Mesendoderm (in vitro differentiated cells): ENCODE measurements at places on chromosomes 5 and 9.

GRCh38 chr9:134682026-134682425 is 40.4 kb downstream of the COL5A1 start:
- no peak for DNase-seq

GRCh38 chr5:180126716-180127681 is 55.4 kb upstream of the RNF130 start:
- DNase-seq: no peak

DNA sequence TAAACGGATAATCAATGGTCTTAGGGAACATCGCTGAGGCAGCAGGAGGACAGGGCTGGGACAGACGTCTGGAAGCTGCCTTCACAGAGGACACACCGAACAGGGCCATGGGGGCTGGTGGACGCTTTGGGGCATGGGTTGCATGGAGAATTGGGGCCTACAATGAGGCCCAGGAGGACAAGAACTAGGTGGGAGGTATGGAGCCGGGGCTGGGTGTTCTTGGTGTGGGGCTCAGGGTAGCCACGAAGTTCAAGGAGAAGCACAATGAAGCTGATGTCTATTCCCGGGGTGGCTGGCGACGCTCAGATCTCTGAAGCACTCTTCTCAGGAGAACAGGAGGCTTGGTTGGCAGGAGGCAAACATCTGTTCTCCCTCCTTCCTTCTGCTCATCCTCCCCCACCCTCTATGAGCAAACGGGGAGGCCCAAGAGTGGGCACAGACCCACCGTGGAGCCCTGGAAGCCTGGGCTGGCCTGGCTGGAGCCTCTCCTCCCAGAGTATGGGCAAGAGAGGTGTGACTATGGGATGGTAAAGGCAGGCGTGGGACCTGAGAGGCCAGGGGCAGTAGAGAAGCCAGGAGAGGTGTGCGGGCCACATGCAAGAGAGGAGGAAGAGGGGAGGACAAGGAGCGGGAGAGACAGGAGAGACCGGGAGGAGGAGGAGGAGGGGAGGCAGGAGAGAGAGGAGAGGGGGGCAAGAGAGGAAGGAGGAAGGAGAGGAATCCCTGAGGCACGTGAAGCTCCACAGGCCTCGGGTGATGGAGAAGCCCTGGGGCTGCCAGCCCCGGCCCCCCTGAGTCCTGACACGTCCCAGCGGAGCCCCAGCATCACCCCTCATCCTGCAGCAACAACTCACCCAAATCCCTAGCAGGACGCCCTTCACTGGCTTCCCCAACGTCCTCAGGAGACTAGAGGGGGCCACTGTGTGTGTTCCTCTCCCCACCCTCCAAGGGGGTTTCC is 159.1 kb downstream of the OLFM1 start:
- DNase-seq: no peak

DNA sequence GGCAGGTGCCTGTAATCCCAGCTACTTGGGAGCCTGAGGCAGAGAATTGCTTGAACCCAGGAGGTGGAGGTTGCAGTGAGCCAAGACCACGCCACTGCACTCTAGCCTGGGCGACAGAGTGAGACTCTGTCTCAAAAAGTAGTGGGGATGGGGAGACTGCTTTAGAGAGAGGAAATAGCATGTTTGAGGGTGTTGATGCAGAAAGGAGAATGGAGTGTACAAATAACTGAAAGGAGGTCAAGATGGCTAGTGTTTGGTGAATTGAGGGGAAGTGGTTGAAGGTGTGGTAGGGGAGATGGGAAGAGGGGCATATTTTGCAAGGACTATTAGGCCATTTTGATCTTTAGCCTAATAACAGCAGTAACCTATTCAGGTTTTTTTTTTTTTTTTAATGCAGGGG is 18.2 kb downstream of the TENT2 start:
- DNase-seq: no peak

DNA sequence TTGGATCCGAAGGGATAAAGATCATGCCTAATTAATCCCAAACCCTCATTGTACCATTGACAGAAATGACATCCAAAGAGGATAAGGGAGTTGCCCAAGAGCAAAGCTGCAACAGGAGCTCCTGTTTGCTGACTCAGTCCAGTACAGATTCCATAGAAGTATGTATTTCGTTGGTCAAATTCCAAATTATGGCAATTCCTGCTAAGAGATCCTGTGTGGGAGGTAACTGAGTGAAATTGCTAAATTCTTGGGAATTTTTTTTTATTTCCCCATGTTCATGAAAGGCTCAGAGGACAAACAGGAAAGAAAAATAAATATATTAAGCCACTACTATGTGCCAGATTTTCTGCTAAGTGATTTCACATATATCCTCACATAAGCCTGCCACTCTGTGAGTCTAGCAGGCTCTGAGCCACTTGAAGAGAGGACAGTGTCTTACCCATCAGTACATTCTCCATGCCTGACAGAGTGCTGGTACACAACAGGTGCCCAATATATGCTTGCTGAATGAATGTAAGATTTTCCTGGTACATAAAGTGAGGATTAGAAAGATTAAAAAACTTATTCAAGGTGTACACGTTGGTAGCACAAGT is 132.7 kb downstream of the GLIS3 start:
- no peak for DNase-seq

DNA sequence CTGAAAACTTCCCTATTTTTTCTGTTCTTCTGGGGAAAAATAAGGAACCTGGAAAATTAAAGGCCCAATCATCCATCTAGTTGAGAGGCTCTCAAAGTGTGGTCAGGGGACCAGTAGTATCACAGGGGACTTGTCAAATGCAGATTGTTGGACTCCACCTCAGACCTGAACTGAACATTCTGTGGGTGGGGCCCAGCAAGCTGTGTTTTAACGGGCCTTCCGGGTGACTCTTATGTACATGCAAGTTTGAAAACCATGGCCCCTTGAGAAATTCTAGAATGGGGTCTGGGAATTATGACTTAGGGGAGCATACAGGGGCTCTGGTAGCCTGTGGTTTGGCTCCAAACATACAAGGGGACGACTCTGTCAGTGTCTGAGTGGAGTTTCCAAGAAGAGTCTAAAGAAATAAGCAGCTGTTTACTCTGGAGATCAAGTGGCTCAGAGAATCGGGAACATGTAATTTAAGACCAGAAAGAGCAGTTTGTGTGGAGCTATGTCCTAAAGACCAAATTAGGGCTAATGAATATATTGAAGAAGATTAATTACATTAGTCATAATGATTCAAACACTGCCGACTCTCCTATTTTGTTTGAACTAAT is 177.4 kb downstream of the SLC28A3 start:
- no peak for DNase-seq

DNA sequence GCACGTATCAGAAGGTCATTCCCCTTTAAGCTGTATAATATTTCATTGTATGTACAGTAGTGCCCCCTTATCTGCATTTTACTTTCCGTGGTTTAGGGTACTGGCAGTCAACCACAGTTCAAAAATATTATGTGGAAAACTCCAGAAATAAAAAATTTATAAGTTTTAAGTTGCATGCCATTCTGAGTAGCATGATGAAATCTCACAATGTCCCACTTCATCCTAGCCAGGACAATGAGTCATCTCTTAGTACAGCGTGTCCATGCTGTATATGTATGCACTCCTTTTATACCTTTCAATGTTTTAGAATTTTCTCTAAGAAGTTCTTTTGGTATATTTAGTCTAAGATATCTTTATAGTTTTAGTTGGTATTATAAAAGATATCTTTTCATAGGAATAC is 115.0 kb upstream of the HAND1 start:
- no peak for DNase-seq
